ENCODE measurements at places on chromosomes 3 and 15.

DNA sequence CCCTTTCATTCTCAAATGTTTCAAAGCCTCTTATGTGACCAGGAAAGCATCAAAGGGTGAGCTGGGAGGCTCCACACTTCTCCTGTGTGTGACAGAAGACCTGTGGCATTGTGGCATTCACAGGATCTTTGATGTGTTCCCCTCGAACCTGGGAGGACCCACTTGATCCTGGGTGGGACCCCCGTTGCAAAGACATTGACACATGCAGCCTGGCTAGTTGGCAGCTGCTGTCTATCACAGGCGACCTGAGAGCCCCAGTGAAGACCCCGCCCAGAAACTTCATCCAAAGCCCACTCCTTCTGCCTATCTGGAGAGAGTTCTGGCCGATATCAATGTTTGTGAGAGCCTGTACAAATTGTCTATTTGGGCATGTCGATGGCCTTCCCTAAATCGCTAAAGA lies 140.4 kb upstream of the ATP2B2 start:
- DNase-seq, result no peak

- DNase-seq, result no peak
These were observed 57.7 kb downstream of the BFSP2 start for GRCh38 chr3:133457465-133458067.

DNA sequence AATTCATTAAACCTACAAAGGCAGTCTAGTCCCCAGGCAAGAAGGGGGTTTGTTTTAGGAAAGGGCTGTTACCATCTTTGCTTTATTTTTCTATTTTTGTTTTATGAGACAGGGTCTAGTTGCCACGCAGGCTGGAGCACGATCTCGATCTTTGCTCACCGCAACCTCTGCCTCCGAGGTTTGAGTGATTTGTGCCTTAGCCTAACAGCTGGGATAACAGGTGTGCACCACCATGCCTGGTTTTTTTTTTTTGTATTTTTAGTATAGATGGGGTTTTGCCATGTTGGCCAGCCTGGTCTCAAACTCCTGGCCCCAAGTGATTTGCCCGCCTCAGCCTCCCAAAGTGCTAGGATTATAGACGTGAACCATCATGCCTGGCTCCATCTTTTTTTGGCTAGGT lies 4.9 kb downstream of the HIGD1A start:
- DNase-seq, result no peak

- DNase-seq, result no peak
These were observed 722.3 kb upstream of the LMCD1 start for GRCh38 chr3:7779331-7779730.

GRCh38 chr3:136258199-136258598 lies 8.1 kb downstream of the PCCB start:
- DNase-seq, result no peak
